SK-N-SH (cell line): ENCODE measurements at places on chromosomes 1 and 21. TPM values are rescaled to one million over a fixed set of nuclear protein-coding genes. Genes with fewer than 3 reads are reported as not detected.

Gene NUP210L
- not detected in 2 replicates for polyA plus RNA-seq

Gene LCE1A
- polyA plus RNA-seq: not detected in 2 replicates

Gene AIM2
- polyA plus RNA-seq: 1.1 TPM in 2 replicates

Gene CR2
- not detected in 2 replicates for polyA plus RNA-seq

Gene BARHL2
- polyA plus RNA-seq: not detected in 2 replicates

Gene LMOD1
- polyA plus RNA-seq: 2.7 and 4.9 TPM in 2 replicates

Gene CRABP2
- polyA plus RNA-seq: 13.3 and 42.1 TPM in 2 replicates

Gene RPE65
- polyA plus RNA-seq: 0.02 and 0.03 TPM in 2 replicates

Gene CFH
- polyA plus RNA-seq: 2.9 and 4.9 TPM in 2 replicates

Gene SPRR2F
- polyA plus RNA-seq: not detected in 2 replicates

Gene ABCA4
- polyA plus RNA-seq: 0.03 and 0.06 TPM in 2 replicates

Gene OR2M3
- polyA plus RNA-seq: not detected in 2 replicates

Gene CFAP45
- polyA plus RNA-seq: 0.57 and 0.74 TPM in 2 replicates

Gene TMEM82
- polyA plus RNA-seq: not detected in 2 replicates

Gene AQP10
- polyA plus RNA-seq: 0.02 and 0.13 TPM in 2 replicates

Gene UBL4B
- not detected in 2 replicates for polyA plus RNA-seq

Gene LHX8
- 0.19 and 0.30 TPM in 2 replicates for polyA plus RNA-seq

Gene RIPPLY3
- 0.03 TPM in 2 replicates for polyA plus RNA-seq

Gene GBP4
- polyA plus RNA-seq: 0.02 TPM in 1 of 2 replicates, not detected in the other

Gene CFHR5
- not detected in 2 replicates for polyA plus RNA-seq

Gene TDRD10
- not detected in 2 replicates for polyA plus RNA-seq

Gene PROK1
- not detected in 2 replicates for polyA plus RNA-seq

Gene ITSN1
- polyA plus RNA-seq: 27.8 and 31.3 TPM in 2 replicates

Gene DHDDS
- 25.0 and 36.6 TPM in 2 replicates for polyA plus RNA-seq

Gene C1orf94
- not detected in 2 replicates for polyA plus RNA-seq

Gene HES3
- polyA plus RNA-seq: not detected in 2 replicates

Gene TNFAIP8L2
- polyA plus RNA-seq: not detected in 2 replicates

Gene PER3
- polyA plus RNA-seq: 6.0 and 7.3 TPM in 2 replicates
